ENCODE measurements at places on chromosomes 5 and 9.

DNA sequence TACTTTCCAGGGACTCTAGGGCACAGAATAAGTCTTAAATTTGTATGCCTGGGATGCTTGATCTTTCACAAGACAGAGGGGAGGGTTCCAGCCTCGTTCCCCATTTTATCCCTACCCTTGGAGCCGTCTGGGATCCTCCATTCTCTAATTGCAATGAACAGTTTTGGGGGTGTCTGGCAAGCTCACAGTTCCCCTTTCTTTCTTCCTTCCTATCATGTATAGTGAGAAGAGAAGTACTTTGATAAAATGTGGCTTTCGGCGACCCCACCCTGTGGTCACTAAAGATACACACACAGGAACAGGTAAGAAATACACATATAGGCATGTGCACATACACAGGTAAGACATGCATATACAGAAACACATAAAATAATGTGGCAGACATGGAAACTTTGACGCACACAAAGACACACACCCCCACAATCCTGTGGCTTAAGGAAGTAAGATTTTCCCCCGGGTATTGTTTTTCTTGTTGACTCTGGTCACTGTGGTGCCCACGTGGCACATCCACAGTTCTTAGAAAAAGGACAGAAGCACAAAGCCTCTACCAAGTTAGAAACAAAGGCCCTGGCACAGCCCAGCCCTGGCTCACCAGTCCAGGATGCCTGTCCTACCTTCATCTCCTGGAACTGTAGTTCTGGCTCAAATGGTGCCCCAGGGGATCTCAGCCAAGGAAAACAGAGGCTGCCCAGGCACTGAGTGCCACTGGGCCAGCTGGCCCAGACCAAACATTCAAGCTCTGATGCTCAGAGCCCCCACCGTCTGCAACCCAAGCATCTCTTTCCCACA is 6.3 kb upstream of the SMU1 start:
- DNase-seq = no peak

- no peak for DNase-seq
Measured at GRCh38 chr5:31096238-31096865, 97.1 kb upstream of the CDH6 start.

DNA sequence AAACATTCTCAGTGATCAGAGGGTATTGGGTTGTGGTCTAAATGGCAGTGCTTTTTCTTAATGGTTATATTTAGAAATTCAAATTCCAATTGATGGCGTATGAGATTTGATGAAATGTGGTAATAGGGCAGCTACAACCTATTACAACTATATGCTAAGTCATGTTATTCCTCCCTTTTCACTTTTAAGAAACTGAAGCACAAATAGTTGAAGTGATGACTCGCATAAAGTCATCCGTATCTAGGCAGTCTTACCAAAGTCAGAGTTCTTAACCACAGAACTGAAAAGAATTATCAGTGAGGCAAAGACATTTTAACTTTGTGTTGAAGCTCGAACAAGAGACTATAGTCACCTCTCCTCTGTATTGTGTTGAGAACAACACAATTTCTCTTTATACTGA is 28.2 kb downstream of the C9orf152 start:
- no peak for DNase-seq

DNA sequence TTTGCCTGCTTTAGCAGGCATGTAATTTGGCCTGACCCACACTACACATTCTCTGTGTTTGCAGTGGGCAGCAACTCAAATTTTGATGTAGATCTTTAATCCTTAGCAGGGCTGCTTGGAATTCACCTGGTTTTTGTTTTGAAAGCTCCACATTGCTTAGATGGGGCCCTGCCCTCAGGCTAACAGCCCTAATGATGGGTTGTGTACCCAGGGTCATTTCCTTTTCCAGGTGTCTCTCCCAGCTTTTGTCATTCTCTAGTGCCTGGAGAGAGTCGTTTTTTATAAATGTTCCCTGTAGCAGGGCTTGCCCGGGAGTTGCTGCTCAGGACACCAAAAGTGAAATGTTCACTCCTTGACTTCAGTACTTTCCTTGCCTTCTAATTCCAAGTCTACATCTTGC is 126.3 kb downstream of the TRIO start:
- no peak for DNase-seq

DNA sequence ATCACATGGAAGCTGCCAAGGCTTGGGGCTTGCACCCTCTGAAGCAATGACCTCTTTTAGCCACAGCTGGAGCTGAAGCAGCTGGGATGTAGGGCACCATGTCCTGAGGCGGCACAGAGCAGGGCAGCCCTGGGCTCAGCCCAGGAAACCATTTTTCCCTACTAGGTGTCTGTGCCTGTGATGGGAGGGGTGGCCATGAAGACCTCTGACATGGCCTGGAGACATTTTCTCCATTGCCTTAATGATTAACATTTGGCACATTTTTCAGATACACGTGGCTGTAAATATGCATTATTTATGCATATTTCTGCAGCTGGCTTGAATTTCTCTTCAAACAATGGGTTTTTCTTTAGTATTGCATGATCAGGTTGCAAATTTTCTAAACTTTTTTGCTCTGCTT is 81.7 kb downstream of the OSMR start:
- no peak for DNase-seq

- DNase-seq = no peak
Measured at GRCh38 chr5:78253201-78253600, 41.3 kb downstream of the AP3B1 start.

DNA sequence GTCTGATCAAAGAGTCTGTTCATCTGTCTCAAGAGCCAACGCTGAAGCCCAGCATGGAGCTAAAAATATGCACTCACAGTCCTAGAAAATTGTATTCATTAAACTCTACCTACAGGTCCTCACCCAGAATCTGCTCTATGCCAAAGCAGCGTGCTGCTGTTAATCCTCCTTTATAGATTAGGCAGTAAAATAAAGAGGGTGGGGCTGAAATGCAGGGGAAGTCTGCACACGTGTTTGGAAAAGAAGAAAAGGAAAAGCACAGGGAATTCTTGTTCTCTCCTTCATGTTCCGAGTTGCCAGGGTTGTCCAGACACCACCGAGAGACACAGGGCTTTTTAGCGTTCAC is 121.4 kb upstream of the TMEM161B start:
- DNase-seq = no peak

GRCh38 chr9:33263131-33264002 is 1.1 kb downstream of the BAG1 start:
- no peak for DNase-seq

DNA sequence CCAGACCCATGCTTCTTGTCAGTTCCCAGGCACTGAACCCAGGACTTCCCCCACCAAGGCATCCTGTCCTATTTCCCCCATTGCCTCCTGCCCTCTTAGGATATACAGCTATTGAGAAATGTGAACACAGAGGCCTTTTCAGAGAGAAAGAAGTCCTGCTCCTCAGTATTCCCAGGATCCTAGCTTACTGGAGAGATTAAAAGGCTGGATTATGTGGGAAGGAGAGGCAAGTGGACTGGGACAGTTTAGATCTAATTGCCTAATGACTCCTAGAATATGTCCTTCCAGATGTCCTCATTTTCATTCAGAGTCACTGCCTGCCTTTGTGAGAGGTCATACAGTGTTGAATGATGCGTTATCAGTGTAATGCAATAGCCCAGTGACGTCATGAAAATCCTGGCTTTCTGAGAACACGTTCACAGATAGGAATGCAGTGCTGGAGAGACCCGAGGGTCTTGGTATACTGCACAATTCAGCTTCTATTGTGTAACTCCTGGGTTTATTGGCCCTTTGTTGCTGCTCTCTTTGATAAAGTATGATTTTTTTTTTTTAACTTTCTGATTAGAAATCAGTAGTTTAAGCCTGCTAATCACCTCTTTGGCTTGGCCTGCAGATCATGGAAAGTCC is 26.2 kb downstream of the WWC1 start:
- no peak for DNase-seq

DNA sequence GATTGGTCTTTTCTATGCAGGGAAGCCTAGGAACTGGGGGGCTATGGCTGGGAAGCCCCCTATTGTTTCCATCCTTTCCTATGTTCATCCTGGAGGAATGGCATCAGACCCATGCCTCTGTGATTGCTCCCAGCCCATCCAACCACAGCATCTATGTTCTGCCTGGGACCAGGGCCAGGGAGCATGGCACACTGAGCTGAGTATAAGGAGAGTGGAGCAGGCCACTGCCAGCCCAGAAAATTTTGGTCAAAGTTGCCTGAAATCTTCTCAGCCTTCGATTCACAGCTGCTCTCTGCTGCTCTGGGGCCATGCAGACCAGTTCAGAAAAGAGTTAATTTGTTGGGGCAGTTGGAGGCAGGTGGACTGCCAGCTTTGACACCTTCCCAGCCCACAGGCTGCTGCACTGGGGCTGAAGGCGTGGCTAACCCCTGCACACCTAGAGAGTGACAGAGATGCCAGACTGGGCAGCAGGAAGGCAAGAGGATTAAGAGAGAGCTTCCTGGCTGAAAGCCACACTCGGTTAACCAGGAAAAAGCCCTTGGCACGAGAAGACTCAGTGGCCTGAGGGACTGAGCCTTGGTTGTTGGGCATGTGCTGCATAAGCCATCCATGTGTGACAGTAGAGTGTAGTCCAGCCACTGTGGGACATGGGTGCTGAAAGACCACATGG is 12.1 kb downstream of the TGFBI start:
- DNase-seq = no peak

DNA sequence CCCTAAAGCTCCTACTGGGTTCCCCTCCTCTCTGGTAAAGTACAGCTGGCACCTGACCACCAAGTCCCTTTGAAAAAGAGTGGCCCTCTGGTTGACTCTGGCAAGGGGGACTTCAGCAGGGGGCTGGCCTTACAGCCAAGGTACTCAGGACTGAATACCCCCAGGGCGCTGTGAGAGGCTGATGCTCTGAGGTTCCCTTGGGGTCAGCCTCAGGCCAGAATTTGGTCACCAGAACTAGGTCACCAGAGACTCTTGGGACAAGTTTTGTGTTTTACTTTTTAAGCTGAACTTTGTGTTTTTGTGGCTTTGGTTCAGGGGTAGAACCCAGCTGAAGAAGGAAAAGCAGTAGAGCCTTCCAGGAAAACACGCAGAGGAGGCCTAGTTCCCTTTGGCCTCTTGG is 23.3 kb upstream of the SMU1 start:
- DNase-seq = no peak
